ENCODE measurements at places on chromosomes 5 and 9. TPM values are rescaled to one million over a fixed set of nuclear protein-coding genes. Genes with fewer than 3 reads are reported as not detected.

TICAM2 gene
- total RNA-seq = 0.43 TPM

SECISBP2 gene
- 24.8 TPM for total RNA-seq

SRP19 gene
- total RNA-seq = 31.2 TPM

TEK gene
- total RNA-seq = 275 TPM

PWWP2A gene
- 14.3 TPM for total RNA-seq

CLTB gene
- total RNA-seq = 82.7 TPM

SV2C gene
- under 0.01 TPM for total RNA-seq

ZNF484 gene
- 14.0 TPM for total RNA-seq

PCDHB16 gene
- 0.69 TPM for total RNA-seq

PCDHB6 gene
- total RNA-seq = 0.11 TPM

SLC2A6 gene
- total RNA-seq = 13.2 TPM

ZNF883 gene
- not detected for total RNA-seq

FBP2 gene
- total RNA-seq = not detected

AIF1L gene
- total RNA-seq = 0.77 TPM

SLC6A3 gene
- not detected for total RNA-seq

UGT3A1 gene
- total RNA-seq = not detected

Measured in dermis lymphatic vessel endothelial cell (primary cell).